ENCODE measurements at places on chromosomes 11 and 22.
A peak's percentile ranks its signal among the peaks of the same experiment; 100 is the strongest.

GRCh38 chr22:19060356-19061009 is 61.7 kb downstream of the DGCR2 start:
- no peak for DNase-seq

DNA sequence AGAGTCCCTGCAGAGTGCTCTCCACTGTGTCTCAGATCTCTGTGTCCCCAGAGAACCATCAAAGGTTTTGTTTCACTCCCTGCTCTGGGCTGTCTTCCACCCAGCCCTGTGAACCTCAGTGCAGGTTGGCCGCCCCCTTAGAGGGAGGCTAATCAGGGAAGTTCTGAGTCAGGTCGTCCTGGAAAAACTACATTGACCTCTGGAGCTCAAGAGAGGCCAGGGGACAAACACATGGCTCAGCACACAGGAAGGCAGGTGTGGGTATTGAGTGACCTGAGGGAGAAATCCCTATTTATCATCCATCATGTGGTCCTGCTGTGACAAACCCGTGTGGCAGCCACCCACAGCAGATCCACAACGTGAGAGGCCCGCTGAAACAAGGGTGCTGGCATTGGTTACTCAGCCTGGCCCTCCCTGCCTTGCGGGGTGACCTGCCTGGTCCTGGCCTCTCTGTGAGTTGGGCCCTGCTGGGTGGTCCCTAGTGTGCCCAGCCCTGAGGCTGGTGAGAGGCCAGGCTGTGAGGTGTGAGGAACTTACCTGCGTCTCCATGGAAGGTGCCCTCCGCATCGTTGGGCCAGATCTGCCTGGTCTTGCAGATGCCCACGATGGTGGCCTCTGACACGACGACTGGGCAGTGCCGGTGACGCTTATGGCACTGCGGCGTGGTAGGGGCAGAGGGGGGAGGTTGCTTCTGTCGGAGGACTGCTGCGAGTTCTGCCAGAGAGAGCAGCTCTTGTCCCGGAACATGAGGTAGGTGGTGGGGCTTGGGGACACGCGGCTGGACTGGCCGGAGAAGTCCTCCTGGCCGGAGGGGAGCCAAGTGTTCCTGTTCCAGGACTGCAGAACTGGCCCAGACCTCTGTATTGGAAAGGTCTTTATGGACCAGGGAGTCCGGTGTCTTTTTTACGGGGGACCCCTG is 669 bp upstream of the BCR start:
- no peak for DNase-seq

GRCh38 chr22:37196539-37197450 is 8.7 kb upstream of the C1QTNF6 start:
- no peak for DNase-seq

- DNase-seq, result peak; percentile 13
These were observed 1339.8 kb downstream of the LRRC4C start for GRCh38 chr11:40119661-40120060.

- DNase-seq, result no peak
These were observed 652.0 kb upstream of the CCDC90B start for GRCh38 chr11:83938148-83938547.

DNA sequence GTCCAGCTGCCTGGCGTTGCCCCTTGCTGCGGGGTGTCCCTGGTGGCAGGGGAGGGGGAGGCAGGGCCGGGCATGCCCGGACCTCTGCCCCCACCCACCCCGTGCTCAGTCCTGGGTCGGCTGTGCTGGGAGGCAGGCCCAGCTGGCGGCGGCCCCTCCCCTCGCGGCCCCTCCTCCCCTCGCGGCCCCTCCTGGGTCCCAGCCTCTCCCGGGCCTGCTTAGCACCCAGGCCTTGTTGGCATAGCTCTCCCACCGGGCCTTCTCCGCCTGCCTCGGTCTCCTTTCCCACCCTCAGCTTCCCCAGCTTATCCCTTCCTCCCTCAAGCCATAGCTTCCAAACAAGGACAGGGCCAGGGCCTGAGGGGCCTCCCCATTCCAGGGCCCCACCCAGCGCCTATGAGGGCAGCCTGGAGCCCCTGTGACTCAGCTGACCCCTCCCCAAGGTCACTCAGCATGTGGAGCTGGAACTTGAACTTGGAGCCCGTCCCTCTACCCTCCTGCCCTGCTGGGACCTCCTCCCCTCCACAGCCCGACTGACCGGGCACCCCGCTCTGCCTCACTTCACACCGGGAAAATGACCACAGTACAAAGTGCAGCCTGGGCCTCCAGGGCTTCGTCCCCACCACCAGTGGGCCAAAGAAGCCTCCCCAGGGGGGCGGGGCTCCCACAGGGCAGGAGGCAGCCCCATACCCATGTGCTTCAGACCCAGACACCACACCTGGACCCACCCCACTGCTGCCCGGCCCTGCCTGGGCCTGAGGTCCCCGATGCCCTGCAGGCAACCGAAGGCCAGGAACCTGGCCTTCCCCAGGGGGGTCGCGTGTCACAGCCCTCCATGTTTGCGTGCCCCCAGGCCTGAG is 1.2 kb downstream of the EPS8L2 start:
- DNase-seq, result peak; percentile 39

- DNase-seq, result no peak
These were observed 39.8 kb upstream of the HMGXB4 start for GRCh38 chr22:35217527-35217926.

DNA sequence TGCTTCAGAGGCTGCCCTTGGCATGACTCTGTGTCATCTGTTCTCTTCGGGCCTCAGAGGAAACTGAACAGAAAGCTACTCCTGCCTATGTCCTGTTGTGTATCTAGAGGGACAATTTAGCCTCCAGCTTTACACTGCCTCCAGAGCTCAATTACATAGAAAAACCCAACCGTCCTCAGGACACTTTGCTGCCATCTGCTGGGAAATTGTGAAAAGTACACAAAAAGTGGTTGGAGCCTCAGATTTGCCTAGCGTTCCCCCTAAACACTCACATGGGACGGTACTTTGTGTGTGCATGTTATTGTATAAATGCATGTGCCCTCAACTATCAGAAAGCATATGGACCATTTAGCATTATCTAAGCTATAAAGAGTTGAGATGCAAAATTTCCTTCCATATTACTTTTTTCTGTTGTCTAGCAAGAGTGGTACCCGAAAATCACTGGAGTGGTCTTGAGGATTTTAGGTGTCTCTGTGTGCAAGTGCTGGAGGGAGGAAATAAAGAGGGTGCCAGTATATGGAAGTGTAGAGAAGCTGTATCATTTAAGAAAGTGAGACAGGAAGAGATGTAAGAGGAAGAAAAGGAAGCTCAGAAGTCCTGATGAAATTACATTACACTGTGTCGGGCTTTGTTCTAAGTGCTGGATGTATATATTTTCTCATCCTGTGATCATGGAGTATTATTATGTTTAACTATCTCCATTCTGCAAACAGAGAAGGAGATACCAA is 8.7 kb upstream of the MS4A4E start:
- DNase-seq, result peak; percentile 65

DNA sequence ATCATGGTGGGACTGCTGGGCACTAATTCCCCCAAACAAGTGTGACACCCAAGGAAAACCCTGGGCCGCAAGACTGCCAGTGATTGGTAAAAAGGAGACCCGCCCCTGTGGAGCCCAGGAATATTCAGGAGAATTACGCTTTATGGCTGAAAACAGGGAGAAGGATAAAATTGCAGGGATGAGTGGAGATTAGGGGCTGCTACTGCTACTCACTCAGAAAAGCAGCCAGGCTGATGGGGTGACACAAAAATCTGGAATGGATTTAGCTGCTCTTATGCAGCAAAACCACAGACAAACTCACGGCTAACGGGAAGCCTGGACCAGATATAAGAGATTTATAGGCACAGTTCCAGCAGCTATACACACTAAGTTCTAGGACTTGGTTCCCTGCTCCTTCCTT is 4.4 kb upstream of the FBXO3 start:
- DNase-seq, result no peak

DNA sequence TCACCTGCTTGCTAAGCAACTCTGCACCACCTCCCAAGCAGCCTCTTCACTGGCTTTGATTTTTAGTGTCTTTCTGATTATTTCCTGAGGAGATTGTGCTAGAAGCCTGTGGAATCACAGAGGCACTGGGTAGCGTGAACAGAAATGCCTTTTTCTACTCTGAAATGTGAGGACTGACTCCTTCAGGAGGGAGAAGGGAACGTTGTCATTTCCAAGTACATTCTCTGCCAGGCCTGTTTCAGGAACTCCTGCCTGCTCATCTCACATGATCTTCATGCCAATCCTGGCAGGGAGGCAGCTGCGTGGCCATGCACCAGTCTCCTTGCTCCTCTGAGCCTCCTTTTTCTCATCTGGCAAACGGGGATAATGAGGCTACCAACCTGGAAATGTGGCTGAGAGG is 49.8 kb upstream of the PRDM11 start:
- no peak for DNase-seq

DNA sequence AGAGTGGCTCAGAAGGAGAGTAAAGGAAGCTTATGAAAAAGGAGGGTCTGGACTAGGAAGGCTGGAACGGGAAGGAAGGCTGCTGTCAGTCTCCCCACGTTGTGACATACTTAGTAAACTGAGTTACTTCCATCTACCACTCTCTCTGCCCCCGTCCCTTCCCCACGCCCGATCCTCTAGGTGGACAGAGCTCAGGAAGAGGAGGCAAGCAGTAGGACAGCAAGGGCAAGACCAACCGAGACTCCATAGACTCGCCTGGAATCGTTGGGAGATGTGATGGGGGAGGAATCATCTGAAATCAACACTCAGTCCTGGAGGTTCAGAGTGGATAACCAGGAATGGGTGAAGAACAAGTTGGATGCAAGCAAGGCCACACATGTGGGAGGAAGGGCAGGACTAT is 240.7 kb downstream of the BUD13 start:
- DNase-seq, result no peak

DNA sequence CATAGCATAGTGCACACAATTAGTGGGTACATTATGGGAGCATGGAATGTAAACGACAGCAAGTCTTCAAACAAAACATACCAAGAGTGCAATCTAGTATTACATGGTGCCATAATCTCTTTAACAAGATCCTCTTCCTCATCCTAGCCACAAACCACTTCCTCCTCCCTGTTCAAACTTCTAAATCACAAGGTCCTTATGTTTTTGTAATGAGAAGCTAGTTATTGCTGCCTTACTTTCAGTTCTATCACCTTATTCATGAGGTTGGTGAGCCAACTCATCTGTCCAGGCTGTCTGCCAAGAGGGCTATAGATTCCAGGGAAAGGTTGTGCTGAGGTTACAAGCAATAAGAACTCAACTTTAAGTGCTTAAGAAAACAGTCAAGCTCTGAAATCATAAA is 195.4 kb upstream of the ARHGAP20 start:
- DNase-seq, result peak; percentile 83

DNA sequence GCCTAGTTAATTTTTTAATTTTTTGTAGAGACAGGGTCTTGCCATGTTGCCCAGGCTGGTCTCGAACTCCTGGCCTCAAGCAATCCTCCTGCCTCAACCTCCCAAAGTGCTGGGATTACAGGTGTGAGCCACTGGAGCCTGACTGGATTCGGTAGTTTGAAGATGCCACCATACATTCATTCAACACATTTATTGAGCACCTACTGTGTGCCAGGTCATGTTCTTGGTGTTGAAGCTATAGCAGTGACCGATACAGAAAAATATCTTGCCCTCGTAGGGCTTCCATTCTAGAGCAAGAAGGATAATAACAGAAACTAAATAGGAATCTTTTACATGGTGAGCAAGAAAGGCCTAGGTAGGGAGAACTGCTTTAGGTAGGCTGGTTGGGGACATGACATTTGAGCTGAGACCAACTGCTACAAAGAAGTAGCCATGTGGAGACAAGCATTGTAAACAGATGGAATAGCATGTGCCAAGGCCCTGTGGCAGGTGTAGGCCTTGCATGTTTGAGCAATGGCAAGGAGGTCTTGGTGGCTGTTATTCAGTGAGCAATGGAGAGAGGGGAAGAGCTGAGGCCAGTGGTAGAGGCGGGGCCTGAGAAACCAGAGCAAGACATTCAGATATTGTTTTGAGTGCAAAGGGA is 1.7 kb upstream of the MYRF start:
- DNase-seq, result no peak

GRCh38 chr11:47378836-47379170 is 456 bp upstream of the SPI1 start:
- no peak for DNase-seq

DNA sequence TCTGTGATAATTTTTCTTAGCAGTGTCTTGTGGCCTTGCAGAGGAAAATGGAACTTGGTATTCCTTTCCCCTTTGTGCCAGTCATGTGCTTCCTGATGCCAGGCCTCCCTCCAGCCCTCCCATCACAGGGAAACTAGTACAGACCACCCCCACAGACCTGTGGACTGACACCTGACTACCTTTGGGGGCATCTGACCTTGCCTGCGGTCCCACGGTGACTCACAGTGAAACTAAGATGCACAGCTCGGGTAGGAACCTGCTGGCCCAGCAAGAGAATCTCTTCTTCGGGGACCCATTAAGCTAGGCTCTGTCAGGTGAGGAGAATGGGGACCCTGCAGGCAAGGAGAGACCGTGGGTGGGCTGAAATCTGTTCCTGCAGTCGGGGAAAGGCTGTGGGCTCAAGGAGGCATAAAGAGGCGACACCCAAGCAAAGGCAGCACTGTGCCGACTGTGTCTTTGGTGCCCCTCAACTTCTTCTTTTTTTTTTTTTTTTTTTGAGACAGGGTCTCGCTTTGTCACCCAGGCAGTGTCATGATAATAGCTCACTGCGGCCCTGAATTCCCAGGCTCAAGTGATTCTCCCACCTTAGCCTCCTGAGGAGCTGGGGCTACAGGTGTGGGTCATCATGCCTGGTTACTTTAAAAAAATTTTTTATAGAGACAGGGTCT is 20.8 kb upstream of the PEX26 start:
- DNase-seq, result no peak

GRCh38 chr11:61075891-61076290 is 26.4 kb upstream of the CD5 start:
- DNase-seq, result peak; percentile 17

DNA sequence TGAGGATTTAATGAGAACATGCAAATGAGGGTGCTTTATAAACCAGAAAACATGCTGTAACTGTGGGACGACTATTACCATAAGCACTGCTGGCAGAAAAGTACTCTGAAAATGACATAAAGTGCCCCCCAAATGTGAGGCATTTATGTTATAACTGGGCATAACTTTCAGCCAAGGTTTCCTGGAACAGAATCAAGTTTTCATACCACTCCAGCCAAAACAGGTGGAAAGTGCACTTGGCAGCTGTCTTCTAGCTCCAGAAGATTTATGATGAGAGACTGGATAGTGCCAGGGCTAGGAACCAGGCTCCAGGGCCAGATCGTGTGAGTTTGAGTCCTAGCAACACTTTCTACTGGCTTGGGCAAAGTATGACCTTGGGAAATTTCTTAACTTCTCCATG is 339.2 kb downstream of the TENM4 start:
- DNase-seq, result no peak

DNA sequence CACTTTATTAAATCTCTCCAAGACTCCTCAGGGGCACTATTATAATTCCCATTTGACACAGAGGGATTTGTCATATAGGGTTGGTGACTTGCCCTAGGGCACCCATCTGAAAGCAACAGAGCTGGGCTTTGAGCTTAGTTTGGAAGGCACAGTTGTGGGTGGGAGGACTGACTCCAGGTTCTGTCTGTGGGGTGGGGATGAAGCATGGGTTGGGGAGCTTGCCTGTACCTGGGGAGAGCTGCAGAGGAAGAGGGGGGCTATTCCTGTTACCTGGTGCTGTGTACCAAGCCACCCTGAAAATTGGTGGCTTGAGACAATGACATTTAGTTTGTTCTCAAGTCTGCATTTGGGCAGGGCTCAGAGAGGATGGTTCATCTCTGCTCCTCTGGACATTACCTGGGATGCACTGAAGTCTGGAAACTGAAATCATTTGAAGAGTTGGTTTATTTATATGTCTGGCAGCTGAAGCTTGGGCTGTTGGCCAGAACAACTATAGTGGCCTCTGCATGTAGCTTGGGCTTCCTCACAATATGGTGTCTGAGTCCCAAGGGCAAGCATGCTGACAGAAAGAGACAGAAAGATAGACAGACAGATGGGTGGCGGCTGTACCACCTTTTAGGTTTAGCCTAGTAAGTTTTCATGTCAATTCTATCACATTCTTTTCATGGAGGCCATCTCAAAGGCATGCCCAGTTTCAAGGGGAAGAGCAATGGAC is 44.9 kb downstream of the LRRC32 start:
- DNase-seq, result no peak

Data from SW480 (cell line).